ENCODE measurements at places on chromosomes 2 and 18.

DNA sequence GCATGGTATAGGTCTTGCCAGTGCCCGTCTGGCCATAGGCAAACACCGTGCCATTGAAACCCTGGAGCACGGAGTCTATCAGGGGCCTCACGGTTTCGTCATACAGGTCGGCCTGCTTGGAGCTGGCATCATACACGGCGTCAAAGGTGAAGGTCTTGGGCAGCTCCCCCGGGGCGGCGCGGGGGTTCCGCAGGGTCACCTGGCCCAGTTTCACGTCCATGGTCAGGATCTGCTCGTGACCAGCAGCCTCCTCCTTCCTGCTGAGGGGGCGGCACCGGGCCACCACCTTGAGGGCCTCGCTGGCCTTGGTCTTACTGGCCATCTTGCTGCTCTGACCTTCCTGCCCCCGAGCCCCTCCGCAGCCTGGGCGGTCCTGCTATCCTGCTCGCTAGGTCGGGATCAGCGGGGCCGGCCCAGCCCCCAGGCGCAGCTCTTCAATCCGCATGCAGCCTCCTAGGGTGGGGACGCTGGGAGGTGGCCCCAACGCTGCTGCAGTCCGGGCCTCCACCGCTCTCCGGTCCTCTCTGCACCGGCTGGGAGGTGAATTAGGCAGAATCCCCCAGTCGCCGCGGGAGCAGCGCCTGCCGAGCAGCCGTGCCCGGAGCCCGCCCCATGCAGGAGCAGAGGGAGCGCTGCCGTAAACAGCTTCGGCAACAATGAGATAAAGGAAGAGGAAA lies 563 bp downstream of the KIF3C start:
- no peak for DNase-seq

- DNase-seq, result no peak
Measured at GRCh38 chr2:28695245-28695647, 56.4 kb upstream of the PPP1CB start.

GRCh38 chr2:196987298-196987648 lies 60.8 kb upstream of the PGAP1 start:
- DNase-seq, result no peak

GRCh38 chr18:21763846-21764646 lies 23.5 kb downstream of the MIB1 start:
- DNase-seq, result no peak

DNA sequence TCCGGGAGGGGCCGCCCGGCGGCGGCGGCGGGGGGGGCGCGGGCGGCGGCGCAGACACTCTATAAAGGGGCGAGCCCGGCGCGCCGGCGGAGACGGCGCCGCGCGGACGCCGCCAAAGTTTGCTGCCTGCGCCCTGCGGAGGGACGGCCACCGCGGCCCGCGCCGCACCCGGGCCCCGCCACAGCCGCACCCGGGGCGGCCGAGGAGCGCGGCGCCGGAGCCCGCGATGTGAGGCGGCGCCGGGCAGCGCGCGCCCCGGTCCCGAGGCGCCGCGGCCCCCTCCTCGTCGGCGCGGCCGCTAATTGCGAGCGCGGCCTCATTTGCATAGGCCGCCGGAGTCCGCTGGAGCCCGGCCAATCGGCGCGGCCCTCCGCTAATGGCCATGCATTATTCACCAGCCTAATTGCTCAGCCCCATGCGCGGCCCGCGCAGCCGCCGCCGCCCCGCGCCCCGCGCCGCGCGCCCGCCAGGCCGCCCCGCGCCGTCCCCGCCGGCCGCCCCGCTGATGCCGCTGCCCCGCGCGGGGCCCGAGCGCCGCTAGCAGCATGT lies at the start of gene SALL3:
Gene SALL3, plus strand, starts transcription at position 89 of the 549 bp plus-strand sequence. Its CDS starts 457 bp downstream, at position 546.
- DNase-seq, result no peak

DNA sequence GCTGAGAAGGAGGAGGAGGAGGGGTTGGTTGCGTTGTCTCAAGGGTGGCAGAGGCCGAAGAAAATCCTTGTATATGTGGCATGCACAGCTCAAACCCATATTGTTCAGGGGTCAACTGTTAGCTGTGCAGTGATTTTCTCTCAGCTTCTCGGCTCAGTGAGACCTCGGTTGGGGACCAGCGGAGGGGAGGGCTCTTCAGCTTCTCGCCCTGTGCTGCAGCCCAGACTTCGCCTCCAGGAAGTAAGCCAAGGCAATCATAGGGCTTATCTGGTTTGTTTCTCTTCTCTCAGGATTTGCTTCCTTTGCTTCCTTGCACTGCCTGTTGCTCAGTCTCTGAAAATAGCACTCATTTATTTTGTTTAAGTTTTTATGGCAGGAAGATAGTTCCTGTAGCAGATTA lies 85.5 kb downstream of the SOWAHC start:
- DNase-seq, result no peak

DNA sequence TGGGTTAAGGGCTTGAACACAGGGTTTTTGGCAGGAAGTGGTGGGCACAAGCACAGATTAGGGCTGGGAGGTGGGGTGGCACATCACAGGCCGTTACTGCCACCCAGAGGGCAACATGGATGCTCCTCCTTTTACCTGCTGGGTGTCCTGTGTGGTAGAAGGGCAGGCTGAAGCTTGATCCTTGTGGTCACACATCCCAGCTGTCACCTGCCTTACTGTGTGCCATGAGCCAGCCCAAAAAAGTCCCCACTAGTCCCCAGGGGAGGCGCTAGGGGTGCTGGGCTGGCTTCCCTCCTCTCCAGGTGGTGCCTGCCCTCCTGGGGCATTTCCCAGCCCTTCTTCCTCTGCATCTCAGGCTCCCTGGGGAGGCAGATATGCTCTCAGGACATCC lies 50.5 kb upstream of the ALPP start:
- no peak for DNase-seq

DNA sequence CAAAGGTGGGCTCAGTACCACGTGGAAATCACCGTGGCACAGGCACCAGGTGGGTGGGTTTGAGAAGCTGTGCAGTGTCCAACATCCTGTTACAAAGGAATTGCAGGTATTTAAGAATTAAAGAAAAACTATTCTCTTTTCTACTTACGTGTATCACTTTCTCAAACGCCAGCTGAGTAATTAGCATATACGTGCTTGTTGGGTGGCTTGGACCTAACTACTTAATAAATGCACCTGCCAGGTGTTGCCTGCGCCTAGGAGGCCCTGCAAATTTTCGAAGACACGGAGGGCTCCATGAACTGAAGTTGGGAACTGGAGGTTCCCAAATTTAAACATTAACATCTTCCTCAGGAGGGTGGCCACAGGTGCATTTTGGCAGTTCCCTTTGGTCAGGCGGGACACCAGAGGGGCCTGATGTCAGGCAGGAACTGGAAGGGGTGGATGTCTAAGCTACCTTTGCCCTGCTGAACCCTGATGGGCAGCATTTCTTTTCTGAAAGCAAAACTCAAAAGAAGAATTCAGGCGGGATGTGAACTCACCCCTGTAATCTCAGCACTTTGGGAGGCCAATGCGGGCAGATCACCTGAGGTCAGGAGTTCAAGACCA lies 84.8 kb downstream of the HS6ST1 start:
- no peak for DNase-seq

DNA sequence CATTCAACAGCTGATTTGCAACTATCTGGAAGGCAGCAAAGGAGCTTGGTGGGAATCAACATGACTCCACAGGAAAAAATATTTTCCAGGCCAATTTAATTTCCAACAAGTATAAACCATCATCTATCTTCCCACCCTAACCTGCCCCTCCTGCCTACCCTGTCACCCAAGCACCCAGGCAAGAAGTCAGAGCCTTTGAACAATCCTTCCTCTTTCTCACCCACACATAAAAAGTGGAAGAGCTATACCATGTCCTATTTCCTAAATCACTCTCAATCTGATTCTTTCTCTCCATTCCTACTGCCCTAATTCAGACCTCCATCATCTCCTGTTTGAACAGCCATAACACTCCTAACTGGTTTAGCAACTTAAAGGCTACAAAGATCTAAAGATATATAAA lies 12.7 kb downstream of the SPIRE1 start:
- no peak for DNase-seq

DNA sequence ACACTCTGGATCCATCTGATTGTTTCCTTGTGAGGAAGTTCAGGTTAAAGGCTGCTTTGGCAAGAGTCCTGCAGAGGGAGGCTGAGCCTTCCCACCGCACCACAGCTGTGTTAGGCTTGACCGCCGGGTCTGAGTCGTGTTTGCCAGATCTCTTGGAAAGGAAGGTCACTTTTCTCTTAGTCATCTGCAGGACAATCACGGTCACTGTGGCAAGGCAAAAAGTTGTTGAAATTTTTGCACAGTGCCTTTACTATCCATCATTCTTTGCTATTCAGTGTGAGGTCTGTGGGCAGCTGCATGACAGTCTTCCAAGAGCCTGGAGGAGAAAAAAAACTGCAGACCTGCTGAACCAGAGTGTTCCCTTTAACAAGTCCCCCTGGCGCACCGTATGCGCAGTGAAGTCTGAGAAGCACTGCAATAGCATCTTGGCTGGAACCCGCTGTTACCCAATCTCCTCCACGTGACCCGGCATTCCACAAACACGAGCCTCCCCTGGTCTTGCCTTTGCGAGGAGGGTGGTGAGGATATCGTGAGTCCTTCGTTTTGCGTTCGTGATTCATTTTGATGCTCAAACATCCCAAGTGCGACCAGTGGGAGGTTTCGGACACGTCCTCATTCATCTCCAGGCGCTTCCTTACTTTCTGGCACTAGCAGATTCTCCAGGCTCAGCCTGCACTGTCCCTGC lies 23.0 kb downstream of the BIN1 start:
- DNase-seq, result no peak

DNA sequence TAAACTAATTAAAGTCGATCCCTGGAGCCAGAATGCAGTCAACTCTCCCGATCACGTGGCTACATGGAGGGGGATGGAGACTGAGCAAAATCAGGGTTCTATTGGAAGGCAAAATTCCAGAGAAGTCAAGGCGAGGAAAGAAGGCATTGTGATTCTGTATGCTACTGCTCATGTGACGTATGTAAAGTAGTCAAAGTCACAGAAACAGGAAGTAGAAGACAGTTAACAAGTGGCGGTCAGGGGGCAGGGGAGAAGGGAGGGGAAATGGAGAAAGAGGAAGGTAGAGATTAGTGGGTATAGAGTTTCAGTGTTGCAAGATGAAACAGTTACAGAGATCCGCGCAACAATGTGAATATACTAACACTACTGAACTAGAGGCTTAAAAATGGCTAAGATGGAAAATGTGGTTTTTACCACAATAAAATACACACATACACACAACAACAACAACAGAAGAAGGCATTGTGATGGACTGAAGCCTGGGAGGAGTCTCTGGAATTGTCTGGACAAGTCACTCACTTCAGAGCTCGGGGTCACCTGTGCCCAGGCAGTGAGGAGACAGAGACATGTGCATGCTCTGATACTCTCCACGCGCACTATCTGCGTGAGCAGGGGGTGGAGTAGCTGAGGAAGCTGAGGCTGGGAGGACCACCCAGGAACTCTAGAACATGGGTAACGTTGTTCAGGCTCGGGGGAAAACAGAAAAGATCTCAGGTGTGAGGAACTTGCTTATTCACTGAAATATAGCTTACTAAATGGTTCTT lies 89.9 kb upstream of the CDCA7 start:
- no peak for DNase-seq

- DNase-seq, result no peak
Measured at GRCh38 chr2:137845422-137845821, 118.9 kb upstream of the HNMT start.

DNA sequence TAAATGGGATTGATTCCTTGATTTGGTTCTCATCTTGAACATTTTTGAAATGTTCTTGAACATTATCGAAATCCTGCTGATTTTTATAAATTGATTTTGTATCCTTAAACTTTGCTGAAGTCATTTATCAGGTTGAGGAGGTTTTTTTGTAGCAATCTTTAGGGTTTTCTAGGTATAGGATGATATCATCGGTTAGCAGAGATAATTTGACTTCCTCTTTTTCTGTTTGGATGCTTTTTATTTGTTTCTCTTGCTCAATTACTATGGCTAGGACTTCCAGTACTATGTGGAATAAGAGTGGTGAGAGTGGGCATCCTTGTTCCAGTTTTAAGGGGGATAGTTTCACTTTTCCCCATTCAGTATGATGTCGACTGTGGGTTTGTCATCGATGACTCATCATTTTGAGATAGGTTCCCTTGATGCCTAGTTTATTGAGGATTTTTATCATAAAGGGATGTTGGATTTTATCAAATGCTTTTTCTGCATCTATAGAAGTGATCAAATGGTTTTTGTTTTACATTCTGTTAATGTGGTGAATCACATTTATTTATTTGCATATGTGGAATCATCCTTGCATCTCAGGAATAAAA lies 201.5 kb upstream of the ZSWIM2 start:
- no peak for DNase-seq

DNA sequence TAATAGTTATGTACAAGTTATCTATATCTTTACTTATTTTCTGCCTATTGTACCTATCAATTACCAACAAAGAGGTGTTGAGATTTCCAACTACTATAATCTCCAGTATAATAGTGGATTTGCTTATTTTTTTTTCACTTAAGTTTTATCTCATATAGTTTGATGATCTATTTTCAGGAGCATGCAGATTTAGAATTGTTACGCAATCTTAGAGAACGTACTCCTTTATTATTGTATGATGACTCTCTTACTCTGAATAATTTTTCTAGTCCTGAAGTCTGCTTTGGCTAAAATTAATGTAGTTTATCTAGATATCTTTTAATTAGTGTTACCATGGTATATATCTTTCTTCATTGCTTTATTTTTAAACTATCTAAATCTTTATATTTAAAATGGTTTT lies 205.2 kb downstream of the SCG2 start:
- no peak for DNase-seq

- DNase-seq, result no peak
Measured at GRCh38 chr2:75309596-75310463, 110.5 kb upstream of the TACR1 start.

- no peak for DNase-seq
Measured at GRCh38 chr2:234420408-234420807, 76.5 kb downstream of the ARL4C start.

DNA sequence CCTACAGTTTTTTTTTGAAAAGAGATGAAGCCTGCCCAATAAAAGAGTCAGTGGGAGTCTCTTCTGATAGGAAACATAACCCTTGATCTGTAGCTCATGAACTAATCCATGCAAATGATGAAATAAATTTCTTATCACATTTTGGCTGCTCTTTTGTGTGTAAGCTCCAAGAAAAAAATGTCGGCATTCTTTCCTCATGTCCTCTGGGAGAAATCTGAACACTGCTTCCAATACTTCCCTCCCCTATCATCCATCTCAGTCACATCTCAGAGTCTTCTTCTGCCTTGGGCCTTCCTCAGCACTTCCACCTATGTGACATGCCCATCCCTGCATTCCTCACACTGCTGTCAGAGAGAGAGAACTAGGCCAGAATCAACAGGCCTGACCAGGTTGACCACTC lies 395.7 kb upstream of the ST6GAL2 start:
- DNase-seq, result no peak

DNA sequence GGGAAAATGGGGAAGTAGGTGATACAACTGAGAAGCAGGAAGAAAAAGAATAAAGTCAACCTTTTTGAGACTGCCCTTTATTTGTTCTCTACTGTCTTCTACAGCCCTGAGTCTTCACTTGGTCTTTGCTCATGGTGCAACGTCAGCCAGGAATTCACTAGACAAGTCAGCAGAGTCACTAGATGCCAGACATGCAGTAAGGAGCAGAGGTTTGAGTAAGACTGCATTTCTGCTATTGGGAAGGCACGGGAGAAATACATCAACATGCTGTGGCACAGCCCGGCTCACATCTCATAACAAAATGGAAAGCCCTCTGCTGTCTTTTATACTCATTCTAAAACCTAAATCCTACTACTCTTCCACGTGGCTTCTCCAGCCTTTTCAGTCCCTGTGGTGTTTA lies 67.1 kb downstream of the PRELID3A start:
- no peak for DNase-seq

GRCh38 chr2:27736031-27736889 lies 35.3 kb upstream of the MRPL33 start:
- DNase-seq, result no peak

- DNase-seq, result no peak
Measured at GRCh38 chr2:22037274-22037673, 913.5 kb downstream of the TDRD15 start.
